GM04503 (cell line): ENCODE measurements at places on chromosomes 7 and 10.

DNA sequence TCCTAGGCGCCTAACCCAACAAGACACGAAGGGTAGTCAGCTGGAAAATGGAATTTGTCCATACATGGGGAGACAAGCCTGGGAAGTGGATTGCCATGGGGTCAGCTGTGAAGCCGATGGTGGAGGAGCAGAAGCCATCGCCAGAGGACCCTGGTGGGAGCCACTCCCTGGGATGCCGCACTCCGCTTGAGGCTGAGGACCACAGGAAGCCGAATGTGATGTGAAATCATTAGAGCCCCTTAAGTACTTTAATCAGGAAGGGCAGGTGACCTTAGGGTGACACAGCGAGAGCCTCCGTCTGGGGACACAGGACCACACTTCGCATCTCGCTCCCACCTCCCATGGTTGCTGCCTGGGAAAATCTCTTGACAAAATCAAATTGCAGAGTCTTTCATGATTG lies 614.6 kb upstream of the MGMT start:
- DNase-seq = no peak

- DNase-seq = no peak
Observed at GRCh38 chr10:75599875-75600648, 168.6 kb downstream of the LRMDA start.

DNA sequence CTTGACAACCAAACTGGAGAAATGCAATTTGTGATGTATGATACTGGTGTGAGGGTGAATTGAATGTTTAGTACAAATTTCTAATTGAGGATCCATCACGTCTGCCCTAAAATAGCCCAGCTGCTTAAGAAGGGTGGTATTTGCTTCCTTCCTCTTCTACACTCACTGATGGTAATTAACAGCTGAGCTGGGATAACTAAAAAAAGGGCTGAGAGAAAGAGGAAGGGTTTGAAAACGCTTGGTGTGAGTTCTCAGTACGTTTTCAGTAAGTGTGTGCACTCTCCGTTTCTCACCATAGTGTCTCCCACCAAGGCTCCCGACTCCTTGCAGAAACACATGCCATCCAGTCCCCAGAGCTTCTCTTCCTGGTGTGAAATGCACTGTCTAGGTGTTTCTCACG lies 54.3 kb downstream of the MAP3K8 start:
- no peak for DNase-seq

- DNase-seq = no peak
Observed at GRCh38 chr7:112509402-112509801, 28.6 kb downstream of the LSMEM1 start.

GRCh38 chr10:120436439-120437112 lies 20.5 kb upstream of the PLPP4 start:
- no peak for DNase-seq

- DNase-seq = peak; percentile 0
Observed at GRCh38 chr10:68826764-68827591, at the start of gene STOX1. Gene STOX1, plus strand, starts transcription at chr10:68827531. Its CDS starts 93 bp downstream, at chr10:68827624.

- DNase-seq = no peak
Observed at GRCh38 chr10:43731486-43731885, 82.8 kb upstream of the ZNF32 start.

DNA sequence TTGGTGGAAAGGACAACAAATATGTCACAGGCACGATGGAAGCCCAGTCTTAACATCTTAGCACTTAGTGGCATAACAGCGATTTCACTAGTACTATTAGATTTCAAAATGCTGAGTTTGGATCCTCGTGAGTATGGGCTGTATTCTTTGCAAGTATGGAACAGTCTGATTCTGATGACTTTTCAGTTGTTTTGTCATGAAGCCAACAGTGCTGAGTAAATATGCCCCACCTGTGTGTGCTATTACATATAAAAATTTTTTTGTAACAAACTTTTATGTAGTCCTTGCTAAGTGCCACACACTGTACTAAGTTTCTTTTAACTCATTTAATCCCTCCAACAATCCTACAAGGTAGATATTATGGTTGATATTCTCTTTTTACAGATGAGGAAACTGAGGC lies 30.8 kb downstream of the MTURN start:
- no peak for DNase-seq

DNA sequence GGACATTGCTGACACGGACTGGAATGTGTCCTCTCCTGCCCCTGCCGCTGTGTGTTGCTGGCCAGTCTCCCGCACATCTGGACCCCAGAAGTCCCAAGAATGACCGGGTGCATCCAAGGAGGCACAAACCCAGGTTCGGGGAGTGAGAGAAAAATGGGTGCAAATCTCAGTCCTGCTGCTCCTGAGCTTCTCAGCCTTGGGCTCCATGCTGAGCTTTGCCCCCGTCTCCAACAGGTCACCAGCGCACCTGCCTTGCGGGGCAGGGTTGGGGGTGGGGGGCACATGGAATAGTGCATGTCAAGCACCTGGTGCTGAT lies 6.0 kb upstream of the NANOS1 start:
- DNase-seq = no peak

DNA sequence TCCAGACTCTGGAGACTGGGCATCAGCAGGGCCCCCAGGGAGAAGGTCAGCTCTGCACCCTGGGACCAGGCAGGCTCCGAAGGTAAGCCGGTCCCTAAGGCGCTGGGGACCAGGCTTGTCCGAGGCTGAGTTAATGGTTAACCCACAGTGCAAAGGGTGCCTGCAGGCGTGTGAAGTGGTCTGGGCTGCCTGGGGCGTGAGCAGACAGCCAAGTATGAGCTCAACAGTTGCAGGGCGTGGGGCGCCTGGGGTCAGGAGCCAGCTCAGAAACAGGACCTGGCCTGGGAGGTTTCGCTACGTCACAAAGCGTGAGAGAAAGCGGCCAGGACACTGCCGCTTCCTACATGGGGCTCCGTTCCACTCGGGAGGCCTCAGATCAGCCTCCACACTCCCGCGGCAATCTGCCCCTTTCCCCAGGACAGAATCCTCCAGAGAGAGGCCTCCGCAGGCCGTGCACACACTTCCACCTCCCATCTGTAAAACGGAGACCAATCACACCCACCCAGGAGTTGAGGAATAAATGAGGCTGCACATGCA lies 16.0 kb downstream of the PDGFA start:
- no peak for DNase-seq

GRCh38 chr7:111146136-111146535 lies 55.2 kb downstream of the LRRN3 start:
- DNase-seq = no peak

GRCh38 chr7:44073664-44074348 lies 8.4 kb upstream of the PGAM2 start:
- no peak for DNase-seq

DNA sequence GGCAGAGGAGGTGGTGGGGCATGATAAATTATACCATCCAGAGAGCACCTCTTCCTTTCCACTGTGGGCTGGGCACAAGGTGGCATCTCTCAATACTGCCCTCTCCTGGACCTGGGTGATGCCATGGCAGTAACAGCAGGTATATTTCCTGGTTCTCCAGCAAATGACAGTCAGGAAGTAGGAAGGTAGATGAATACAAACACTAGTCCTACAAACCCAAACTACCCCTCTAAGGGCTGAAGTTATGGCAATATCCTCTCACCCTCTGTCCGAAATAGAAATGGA lies 1004.9 kb downstream of the KCNMA1 start:
- no peak for DNase-seq

- DNase-seq = no peak
Observed at GRCh38 chr10:124227988-124228387, 134.6 kb upstream of the CHST15 start.

DNA sequence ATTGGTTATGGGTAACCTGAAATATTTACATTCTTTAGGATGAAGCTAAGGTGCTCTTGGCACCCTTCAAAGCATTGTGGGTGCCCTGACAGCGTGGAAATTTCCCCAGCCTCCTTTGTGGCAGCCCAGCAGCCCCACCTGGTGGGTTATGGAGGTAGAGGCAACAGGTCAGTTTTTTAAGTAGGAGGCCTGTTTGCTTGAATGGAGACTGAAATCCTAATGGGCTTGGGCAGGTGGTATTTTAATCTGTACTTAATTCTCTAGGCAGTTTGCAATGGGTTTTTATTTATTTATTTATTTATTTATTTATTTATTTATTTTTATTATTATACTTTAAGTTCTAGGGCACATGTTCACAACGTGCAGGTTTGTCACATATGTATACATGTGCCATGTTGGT lies 139.4 kb downstream of the EPC1 start:
- no peak for DNase-seq

GRCh38 chr7:46784732-46785131 lies 797.2 kb downstream of the TNS3 start:
- no peak for DNase-seq

DNA sequence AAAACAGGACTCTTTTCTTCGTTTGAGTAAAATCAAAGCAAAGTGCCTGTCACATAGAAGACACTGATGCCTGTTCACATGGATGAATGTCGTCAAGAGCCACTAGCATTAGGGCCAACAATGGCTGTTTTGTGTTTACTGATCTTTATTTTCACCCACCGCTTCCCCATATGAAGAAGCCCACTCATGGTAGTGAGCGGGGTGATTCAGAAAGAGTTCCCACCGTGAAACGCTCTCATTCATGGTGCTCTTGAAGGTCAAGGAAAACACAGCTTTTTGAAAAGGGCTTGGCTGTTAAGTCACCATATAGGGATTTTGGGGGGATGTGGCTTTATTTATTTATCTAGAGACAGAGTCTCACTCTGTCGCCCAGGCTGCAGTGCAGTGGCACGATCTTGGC lies 12.5 kb downstream of the PROSER2 start:
- DNase-seq = no peak

- no peak for DNase-seq
Observed at GRCh38 chr7:30139836-30140384, 5.1 kb downstream of the MTURN start.

DNA sequence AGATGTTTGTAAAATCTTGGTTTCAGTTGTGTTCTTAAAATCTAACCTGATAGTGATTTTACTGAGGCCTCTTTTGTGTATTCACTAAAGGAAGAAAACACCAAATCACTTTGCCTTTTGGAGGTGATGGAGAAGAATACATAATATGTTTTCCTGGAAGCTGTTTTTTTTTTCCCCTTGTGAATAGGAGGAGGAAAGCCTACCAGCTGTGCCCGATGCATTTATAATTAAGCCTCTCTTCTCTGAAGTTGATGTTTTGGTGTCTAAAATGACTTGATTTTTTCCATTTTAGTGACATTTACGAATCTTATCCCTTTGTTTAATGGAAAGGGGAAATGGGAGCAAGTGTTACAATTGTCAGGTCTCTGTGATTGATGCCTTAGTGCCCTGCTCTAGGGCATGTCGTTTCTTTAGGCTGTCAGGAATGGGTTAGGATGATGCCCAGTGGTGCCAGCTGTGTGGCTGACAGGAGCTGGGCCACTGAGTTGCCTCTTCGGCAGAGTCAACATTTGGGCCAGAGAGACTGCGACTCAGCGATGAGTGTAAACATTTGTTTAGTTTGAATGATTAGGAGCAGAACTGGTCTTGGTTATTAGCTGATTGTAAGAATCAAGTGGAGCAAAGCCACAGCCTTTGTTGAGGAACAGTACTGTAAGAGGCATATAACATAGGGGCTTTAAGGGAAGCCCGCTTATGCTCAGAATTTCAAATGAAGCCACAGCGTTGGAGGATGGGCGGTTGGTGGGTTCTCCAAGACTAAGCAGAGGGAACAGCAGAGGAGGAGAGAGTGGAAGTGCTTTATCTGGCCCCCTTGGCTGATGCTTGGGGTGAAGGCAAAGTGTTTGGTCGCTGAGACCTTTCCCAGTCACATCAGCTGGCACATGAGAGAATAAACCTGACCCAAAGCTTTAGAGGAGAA lies 81.6 kb downstream of the CDK14 start:
- DNase-seq = no peak

DNA sequence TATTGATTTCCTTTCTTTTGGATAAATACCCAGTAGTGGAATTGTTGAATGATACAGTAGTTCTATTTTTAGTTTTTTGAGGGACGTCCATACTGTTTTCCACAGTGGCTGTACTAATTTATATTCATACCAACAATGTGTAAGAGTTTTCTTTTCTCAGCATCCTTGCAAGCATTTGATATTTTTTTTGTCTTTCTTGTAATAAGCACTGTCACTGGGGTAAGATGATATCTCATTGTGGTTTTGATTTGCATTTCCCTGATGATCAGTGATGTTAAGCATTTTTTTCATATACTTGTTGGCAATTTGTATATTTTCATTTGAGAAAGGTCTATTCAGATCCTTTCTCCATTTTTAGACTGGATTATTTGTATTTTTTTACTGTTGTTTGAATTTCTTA lies 308.7 kb downstream of the PTEN start:
- DNase-seq = no peak

DNA sequence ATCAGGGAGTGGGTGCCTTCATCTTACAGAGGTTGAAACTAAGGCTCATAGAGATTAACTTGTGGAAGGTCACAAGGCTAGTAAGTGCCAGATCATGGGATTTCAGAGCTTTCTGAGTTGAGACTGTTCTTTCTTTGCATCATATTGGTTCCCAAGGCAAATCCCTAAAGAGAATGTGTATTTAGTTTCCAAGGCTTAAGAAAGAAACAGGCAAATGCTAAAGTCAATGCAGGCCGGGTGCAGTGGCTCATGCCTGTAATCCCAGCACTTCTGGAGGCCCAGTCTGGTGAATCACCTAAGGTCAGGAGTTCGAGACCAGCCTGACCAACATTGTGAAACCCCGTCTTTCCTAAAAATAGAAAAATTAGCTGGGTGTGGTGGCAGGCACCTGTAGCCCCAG lies 19.8 kb downstream of the CDK1 start:
- no peak for DNase-seq

- no peak for DNase-seq
Observed at GRCh38 chr7:93231259-93231658, 907 bp upstream of the VPS50 start.

- no peak for DNase-seq
Observed at GRCh38 chr7:55400191-55400590, 35.1 kb downstream of the LANCL2 start.

- DNase-seq = no peak
Observed at GRCh38 chr7:127943541-127944521, 87.4 kb downstream of the LRRC4 start.

DNA sequence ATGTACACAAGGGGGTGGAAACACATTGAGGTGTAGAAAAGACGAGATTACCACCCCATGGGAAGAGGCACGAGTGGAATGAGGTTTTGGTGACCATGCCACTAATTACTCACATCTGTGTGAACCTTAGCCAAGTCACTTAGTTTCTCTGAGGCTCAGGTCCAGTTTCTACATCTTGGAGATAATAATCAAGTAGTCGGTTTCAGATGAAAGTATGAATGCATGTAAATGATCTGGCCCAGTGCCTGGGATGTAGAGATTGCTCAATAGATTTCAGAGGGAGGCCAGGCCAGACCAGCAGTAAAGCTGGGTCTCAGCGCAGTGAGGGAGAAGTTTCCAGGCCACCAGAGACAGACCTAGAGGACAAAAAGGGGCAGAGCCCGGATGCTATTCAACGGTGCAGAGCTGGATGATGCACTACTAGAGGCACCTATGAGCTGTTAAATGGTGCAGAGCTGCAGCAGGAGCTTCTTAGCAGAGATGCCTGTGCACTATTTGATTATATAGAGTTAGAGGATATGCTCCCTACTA lies 725.1 kb downstream of the GRID1 start:
- DNase-seq = no peak

DNA sequence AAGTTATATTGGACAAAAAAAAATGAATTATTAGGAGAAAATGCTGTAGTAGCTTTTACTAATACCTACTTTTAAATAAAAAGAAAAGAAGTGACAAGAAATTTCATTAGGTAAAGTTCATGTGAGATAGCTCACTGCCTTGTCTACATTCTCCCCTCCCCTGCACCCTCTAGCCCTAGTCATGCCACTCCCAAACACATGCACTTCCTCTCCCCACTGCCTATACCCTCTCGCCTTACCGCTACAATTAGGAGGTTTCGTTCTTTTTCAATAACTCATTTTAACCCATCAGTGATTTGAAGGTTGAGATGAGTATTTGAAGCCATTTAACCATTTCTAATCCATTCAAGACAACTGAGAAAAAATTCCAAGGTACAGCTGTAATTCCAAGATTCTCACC lies 75.3 kb downstream of the HIBADH start:
- no peak for DNase-seq
